NCI-H446 (cell line): ENCODE measurements at places on chromosomes 3 and 15.

DNA sequence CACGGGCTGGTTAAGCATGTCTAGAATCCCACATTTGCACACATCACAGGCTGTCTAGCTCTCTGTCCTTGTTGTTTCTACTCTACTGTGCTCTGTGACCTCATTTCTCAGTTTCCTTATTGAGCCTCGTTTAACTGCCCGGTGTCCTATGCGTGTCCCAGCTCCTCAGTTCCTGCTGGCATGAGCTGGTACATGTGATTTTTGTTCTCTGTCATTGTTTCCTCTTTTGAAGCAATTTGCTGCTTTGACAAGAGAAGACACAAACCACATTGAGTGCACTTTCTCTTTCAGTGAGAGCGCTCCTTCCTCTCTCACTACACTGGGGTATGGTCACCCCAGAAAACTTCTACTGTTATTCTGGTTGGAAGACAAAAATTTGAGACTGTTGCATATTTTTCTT is 563.5 kb downstream of the PDCD6IP start:
- DNase-seq, result no peak

DNA sequence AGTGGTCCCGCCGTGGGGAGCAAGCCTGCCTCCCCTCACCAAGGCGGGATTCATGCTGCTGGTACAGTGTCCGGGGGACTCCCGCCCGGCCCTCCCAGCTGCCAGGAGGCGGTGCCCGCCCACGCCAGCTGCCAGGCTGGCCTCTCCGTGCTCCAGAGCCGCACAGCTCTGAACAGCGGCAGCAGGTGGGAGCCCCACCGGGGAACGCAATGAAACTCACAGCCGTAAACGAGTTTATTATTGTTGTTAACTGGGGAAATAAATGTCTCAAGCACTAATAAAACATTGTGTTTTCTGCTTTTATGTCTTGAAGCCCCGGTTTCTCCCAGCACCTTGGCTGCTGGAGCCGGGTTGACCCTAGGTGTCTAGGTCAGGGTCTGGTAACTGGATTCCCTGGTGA is 317.7 kb upstream of the TLE3 start:
- no peak for DNase-seq

DNA sequence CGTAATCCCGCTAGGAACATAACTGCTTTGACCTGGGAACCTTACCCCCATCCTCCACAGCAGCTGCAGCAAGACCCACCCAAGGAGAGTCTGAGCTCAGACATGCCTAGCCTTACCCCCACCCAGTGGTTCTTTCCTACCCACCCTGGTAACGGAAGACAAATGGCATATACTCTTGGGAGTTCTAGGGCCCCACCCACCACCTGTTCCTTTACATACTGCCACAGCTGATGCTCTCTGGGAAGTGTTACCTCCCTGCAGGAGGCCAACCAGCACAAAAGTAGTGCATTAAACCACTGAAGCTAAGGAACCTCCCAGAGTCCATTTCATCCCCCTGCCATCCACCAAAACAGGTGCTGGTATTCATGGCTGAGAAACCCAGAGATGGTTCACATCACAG is 50.6 kb upstream of the AZI2 start:
- DNase-seq, result no peak

GRCh38 chr3:56157693-56158362 is 310.4 kb downstream of the ERC2 start:
- DNase-seq, result no peak

DNA sequence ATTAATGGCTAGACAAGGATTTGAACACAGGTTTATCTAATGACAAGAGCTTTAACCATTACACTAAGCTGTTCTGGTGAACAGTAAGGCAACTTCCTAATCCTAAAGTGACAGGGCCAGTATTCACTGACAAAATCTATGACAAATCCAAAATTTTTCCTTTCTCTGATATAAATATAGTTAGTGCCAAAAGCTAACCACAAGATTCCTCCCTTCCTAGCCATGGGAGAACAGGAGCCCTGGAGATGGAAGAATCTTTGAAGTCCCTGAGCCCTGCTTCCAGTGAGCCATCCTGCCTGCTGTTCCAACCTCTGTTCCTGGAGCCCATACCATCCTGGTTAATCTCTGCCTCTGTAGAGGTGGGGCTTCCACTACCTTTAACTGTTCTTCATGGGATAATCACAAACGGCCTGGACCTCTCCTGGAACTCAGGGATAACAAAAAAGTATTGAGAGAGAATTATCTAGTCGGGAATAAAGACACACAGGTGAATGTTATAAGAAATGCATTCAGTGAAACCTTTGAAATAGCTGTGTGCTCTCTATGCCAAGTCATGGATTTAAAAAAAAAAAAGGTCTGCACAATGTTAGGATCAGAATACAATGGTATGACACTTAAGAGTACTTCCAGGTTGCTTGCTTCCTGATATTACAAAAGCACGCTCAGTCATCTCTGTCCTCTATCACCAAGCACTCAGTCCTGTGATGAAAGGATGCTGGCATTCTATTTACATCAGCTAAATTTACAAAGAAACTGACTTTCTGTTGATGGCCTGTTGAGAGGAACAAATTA is 235.8 kb downstream of the SUCLG2 start:
- DNase-seq, result no peak

- DNase-seq, result no peak
These were observed 249.0 kb downstream of the MCTP2 start for GRCh38 chr15:94480289-94480834.

DNA sequence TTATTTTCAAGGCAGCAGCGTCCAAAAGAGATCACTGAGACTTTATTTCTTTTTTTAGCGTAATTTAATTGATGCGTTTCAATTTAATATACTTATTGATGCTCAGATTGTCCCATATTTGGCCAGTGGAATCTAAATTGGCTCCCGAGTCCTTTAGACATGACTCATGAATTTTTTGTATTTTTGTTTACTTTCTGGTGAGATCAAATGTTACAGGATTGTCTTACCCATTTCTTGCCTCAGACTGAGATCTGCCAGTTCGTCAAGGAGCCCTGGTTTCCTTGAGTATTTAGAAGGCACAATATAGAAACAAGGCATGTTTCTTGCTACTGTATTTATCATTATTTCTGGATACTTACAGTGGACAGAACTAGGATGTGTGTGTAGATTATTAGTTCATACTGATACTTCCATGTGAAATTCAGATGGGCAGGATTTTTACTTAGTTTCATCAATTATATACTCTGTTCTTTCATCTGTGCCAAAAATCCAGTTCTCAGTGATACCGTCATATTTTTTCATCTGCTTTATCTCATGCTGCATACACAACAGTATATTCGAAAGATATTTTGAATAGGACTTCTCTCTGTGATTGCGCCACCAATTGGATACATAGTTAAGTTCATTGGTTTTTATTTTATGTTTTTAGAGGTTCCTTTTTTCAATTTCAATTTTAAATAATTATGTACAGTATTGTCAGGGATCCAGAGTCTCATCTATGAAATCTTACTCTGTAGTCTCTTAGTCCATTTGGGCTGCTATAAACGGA is 436.9 kb upstream of the C2CD4B start:
- no peak for DNase-seq

DNA sequence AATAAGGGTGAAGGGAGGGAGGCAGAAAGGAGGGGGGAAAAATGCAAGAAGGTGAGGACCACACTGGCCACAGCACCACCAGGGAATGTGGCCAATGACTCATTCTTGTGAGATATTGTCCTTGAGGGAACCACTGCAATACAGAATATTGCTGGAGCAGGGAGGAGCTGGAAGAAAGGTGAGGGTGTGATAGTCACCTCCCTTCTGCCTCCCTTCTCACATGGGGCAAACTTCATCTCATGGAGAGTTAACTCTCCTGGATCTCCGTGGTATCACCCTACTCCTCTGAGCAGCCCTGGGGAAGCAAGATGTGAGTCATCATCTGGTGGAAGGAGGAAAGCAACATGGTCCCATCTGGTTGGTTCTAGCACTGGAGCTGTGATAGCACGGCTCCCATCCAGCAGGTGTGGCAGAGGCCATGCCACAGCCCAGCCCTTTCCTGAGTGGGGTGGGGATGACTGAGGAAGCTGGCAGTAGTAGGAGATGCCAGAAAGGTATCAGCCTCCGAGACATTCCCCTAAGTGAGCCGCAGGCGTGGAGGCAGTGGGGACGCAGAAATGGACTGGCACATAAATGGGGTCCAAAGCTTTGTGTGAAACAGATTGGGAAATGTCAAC is 115.9 kb upstream of the LPP start:
- DNase-seq, result no peak

DNA sequence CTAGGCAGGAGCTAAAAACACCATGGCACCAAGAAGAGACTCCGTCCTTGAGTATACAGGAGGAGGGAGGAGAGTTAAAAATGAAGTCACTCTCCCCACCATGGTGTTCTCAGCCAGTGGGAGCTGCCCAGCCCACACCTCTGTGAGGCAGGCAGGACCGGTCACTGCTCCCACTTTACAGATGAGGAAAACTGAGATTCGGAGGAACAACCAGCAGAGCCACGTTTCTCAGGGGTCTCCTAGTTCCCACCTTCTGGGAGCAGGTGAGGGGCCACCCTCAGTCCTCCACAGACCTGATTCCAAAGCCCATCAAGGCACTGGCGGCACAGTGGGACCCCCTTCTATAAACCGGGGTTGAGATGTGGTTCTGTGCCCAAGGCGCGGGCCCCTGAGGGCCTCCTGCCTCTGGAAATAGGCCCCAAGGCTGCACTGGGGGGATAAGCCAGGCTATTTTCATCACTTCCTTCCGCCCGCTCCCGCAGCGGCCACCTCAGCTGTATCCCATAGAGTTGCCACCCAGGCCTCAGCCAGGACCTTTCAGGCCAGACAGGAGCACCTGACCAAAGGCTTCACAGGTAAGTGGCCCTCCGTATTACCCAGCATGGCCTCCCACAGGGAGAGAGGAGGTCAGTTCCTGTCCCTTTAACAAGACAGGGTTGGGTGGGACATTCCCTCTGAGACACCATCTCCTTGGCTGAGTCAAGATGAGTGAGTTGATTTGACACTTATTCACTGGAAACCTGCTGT is at the start of gene GP9:
Gene GP9 (plus strand): TSS at position 504 of the 747 bp plus-strand sequence. CDS start 961 bp downstream, outside the sequence.
- DNase-seq, result no peak

- no peak for DNase-seq
These were observed 36.2 kb downstream of the FAM174B start for GRCh38 chr15:92619145-92620101.

DNA sequence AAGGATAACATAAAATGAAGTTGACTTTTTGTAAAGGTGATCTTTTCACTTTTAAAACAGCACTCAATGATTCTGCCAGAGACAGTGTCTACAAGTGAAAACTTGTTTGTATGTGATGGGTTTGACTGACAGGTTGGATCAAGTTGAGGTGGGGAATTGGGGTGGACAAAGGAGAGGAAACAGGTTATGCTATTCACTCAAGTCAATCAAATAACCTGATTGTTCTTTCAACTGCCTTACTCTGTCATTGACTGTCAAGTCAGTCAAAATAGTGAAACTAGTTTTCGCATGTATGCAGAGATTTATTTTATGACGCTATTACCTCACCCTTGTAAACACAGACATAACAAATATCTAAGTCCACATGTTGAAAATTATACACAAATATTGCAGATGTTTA is 187.7 kb downstream of the ROBO2 start:
- DNase-seq, result no peak

- DNase-seq, result no peak
These were observed 135.2 kb downstream of the TP63 start for GRCh38 chr3:189766416-189766815.

GRCh38 chr3:172084871-172085556 is 45.6 kb downstream of the FNDC3B start:
- DNase-seq, result no peak

DNA sequence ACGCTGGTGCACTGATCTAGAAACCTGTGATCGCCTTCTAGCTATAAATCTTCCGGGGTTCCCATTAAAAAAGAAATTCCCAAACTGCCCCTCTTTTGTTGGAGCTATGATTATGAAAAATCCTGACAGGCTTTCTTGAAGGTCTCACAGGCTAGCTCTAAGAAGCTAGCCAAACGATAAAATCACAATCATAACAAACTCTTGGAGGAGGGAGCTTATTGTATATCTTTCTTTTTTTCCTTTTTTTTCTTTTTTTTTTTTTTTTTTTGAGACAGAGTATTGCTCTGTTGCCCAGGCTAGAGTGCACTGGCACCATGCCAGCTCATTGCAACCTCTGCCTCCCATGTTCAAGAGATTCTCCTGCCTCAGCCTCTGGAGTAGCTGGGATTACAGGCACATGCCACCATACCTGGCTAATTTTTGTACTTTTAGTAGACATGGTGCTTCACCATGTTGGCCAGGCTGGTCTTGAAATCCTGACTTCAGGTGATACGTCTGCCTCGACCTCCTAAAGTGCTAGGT is 72.0 kb downstream of the MYO1E start:
- DNase-seq, result no peak

- DNase-seq, result no peak
These were observed 22.8 kb upstream of the CYFIP1 start for GRCh38 chr15:23002920-23003319.

- no peak for DNase-seq
These were observed 935.0 kb downstream of the FHIT start for GRCh38 chr3:60316121-60316797.

GRCh38 chr3:158272081-158272480 is 162.2 kb downstream of the RSRC1 start:
- peak; percentile 9 for DNase-seq

GRCh38 chr3:110413807-110414748 is 657.5 kb upstream of the NECTIN3 start:
- DNase-seq, result no peak

- no peak for DNase-seq
These were observed 574.0 kb downstream of the NTRK3 start for GRCh38 chr15:87682527-87682926.

GRCh38 chr3:111932946-111933345 is 45.9 kb upstream of the ABHD10 start:
- DNase-seq, result no peak

DNA sequence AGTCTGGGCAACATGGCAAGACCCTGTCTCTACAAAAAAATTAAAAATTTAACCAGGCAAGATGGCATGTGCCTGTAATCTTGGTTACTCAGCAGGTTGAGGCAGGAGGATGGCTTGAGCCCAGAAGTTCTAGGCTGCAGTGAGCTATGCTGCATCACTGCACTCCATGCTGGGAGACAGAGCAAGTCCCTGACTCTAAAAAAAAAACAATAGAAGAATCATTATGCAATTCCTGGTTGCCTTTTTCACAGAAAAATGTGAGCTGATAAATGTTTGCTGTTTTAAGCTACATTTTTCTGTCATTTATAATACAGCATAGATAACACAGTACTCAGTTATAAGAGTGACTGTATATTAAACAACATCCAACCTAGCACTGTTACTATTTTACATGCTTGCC is 148.8 kb downstream of the SCAPER start:
- no peak for DNase-seq

DNA sequence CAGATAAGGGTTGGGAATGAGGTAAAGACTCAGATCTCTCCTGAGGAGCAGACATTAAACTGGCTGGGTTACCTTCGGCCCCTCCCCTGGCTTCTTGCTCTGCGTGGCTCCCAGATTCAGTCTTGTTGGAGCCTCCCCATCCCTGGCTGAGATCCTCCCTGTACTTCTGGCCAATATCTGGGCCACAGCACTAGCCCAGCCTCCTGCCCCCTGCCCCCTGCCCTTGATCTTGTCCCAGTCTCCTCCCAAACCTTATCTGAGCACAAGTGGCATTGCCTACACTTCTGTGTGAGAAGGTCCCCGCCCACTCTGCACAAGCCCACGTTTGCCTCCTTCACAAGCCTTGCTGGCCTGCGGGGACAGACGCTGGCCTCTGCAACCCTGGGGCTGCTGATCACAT is 16.8 kb downstream of the PLA2G4F start:
- no peak for DNase-seq

- DNase-seq, result no peak
These were observed 268.8 kb downstream of the ZBTB20 start for GRCh38 chr3:114878114-114878839.

- no peak for DNase-seq
These were observed 3.1 kb upstream of the MESP2 start for GRCh38 chr15:89772932-89773583.

- DNase-seq, result no peak
These were observed 4.4 kb downstream of the SPG11 start for GRCh38 chr15:44659056-44659455.
